Activated CD4-positive, CD25-positive, alpha-beta regulatory T cell treated with anti-CD3 and anti-CD28 coated beads, Interleukin-2, amount 50 U/mL, for 72 hours (primary cell): ENCODE measurements at places on chromosomes 11 and 22.

DNA sequence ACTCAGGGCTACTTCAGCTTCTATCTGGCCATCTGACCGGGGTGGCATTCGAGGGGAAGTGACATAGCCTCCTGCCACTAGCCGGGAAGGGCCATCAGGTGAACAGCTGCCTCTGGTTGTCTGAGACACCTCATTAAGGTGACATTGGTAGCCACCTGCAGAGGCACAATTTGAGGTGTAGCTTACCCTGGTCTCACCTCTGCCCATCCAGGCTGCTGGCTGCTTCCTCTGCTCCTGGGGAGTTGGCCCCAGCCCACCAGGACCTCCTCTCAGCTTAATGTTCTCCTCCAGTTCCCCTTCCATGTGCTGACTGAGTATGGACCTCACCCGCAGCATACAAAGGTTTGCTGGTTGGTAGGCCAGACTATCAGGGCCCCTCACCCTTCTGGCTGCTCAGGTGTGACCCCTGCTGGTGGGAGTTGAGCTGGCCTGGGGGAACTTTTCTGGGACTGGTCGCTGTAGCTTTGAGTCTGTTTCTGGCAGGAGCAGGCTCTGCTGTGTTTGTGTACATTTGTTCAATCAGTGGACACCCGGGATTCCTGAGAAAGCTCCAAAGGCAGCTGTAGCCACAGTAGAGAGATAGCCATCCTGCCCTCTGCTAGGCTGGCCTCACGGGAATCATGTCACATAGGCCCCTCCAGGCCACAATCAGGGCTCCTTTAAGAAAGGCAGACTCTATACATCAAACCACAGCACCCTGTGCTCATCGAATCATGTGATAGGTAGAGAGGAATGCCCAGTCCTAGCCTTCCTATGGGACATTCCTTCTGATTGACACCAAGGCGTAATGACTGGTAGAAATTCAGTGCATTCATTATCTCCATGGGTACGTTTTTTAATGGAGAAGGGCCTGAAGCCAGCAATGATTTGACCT is 295.1 kb upstream of the PLET1 start:
- DNase-seq = peak; percentile 66

DNA sequence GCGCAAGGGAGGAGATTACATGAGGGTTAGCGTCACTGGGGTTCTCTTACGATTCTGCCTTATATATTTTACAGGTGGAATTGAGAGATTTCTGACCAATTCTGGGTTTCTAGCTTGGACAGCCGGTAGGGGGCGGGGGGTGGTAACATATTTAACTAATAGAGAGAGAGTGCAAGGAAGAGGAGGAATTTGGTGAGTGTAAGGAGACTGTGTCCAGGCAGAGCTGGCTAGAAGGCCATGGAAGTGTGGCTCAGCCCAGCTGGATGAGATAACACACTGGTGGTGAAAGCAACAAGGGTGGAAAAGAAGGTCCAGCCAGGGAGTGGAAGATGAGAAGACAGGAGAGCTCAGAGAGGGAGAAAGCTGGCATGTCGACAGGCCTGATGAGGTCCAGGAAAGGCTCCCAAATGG is 56.5 kb downstream of the ST3GAL4 start:
- DNase-seq = no peak

DNA sequence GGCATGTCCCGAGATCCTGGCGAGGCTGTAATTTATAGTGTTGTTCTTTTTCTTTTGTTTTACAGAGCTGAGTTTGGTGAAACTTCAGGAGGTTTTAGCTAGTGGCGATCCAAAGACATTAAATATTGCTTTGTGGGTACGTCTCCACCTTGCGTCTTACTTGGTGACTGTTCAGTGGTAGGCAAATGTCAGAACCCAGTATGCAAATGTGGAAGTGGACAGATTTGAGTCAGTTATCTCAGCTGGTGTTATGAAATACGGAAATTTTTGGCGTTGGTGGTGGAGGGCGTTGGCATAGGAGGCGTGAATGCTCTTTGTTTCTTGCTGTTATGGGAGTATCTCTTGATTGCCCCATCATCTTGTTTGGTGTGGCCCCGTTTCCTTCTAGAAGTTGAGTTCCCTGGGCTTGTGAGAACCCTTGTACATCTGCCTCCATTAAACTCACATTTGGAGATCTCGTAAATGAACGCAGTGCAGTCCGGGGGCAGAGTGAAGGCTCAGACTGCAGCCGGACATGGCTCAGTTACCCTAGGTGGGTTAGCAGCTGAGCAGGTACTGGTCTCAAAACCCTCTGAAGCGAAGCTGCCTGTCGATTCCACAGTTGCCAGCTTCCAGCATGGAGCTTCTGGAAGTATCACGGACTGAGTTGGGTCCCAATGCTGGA is 39.9 kb downstream of the PTPRJ start:
- DNase-seq = no peak

GRCh38 chr11:95585069-95585751 is 204.4 kb downstream of the FAM76B start:
- no peak for DNase-seq

- DNase-seq = no peak
Observed at GRCh38 chr11:69427337-69427736, 54.1 kb upstream of the LINC01488 start.

- no peak for DNase-seq
Observed at GRCh38 chr11:1306186-1307162, 3.0 kb downstream of the TOLLIP start.

- DNase-seq = no peak
Observed at GRCh38 chr22:25718135-25718840, 23.7 kb upstream of the MYO18B start.

GRCh38 chr11:94806419-94806818 is 38.3 kb downstream of the AMOTL1 start:
- DNase-seq = no peak

DNA sequence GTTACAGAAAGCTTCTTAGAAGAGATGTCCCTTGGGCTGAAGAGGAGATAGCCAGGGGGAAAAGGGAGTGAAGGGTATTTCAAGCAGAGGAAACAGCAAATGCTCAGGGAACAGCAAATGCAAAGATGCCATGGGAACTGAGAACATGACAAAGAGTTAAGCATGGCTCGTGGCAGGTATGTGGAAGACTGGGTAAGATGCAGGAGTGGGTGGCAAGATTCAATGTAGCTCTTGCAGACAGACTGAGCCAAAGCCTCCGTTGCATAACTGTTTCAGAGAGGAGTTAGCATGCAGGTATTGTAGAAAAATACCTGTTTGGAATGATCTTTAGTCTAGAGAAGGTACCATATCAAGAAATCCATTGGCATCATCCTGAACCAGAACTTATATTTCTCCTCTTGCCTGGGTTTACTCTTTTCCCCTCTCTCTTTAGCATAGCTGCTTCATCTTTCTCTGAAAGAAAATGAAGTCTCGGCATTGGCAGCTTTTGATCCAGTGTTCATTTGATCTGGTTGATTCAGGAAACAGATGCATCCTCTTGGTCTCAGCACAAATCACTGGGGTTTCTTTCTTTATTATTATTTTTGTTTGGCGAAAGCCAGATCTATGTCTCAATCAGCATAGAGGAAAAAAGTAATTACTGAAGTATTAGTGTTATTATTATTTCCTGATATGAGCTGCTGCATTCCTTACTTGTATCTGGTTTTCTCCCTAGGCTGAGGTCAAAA is 41.7 kb upstream of the NUP160 start:
- no peak for DNase-seq

- no peak for DNase-seq
Observed at GRCh38 chr11:35363854-35364780, 55.2 kb downstream of the SLC1A2 start.

GRCh38 chr22:26549902-26550497 is 37.7 kb upstream of the TFIP11 start:
- DNase-seq = no peak

DNA sequence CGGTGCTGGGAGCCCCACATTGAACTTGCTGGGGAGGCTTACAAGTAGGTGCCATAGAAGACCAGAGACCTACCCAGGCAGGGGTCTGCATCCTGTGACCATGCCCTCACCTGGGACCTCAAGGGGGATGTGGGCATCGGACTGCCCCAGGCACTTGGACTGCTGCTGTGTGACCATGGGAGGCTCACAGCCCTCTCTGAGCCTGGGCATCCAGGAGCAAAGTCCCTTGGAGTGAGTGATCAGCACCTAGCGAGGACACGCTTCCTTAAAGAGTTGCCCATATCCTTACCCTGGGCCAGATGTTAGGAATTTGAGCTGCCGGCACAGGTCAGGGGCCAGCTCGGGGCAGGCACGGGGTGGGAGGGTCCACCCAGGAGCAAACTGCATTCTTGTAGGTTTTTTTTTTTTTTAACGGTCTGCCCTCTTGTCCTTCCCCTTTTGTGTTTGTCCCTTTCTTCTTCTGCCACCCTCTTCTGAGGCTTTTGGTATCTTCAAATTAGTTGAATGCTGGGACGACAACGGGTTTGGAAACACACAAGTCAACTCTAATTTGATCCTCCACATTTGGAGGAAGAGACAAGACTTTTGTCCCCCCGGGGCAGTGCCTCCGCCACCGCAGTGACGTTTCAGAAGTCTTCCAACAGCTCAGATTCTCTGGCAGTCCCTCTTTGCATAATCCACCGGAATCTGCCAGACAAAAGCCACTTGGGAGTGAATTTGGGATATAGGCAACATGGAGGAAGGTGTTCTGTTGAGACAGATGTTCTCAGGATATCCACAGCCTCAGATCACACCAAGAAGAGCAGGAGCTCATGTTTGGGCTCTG is 46.1 kb upstream of the LINC01488 start:
- DNase-seq = no peak

DNA sequence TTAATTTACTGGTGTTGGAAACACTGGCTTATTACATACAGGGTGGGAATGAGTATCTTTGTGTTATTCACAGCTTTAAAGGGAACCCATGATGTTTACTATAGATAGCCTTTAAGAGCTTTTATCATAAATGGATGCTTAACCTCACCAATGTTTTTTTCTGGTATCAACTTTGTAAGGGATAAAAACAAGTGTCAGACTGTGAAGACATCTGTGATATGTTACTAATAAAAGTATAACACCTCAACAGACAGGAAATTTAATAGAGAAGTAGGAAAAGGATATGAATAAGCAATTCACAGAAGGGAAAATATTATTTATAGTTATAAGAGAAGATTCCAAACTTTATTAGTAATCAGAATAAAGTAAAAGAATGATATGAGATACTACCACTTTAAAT is 46.3 kb downstream of the ACAT1 start:
- no peak for DNase-seq

GRCh38 chr22:45648301-45649117 is 23.1 kb upstream of the ATXN10 start:
- DNase-seq = no peak

- DNase-seq = no peak
Observed at GRCh38 chr22:49977578-49977977, 17.0 kb downstream of the PIM3 start.

DNA sequence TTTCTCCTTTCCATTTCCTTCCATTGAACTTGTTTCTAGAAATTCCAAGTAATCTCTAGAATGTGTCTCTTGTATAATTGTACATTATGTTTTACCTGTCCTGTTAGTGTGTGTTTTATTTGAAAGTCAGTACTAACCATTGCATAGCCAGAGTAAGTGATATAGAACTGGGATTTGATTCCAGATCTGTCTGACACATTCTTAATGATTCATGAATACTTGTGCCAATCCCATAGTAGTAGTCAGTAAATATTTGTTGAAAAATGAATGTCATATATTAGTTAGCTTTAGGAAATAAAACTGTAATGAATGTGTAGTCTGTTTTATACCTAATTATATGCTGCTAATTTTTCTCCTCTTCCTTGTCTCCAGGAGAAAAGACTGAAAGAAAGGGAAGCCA is 186.9 kb downstream of the DDX10 start:
- DNase-seq = no peak

- DNase-seq = peak; percentile 30
Observed at GRCh38 chr11:1222491-1223345, at the start of gene MUC5B. MUC5B (plus strand) TSS chr11:1223066; CDS start chr11:1223124, 58 bp downstream.

DNA sequence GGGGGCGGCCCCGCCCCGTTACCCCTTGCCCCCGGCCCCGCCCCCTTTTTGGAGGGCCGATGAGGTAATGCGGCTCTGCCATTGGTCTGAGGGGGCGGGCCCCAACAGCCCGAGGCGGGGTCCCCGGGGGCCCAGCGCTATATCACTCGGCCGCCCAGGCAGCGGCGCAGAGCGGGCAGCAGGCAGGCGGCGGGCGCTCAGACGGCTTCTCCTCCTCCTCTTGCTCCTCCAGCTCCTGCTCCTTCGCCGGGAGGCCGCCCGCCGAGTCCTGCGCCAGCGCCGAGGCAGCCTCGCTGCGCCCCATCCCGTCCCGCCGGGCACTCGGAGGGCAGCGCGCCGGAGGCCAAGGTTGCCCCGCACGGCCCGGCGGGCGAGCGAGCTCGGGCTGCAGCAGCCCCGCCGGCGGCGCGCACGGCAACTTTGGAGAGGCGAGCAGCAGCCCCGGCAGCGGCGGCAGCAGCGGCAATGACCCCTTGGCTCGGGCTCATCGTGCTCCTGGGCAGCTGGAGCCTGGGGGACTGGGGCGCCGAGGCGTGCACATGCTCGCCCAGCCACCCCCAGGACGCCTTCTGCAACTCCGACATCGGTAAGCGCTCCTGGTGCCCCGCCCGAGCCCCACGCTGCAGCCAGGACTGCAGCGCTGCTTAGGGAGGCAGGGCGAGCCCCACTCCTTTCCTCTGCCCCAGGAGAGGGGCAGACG is at the start of gene TIMP3:
Gene TIMP3, plus strand, starts transcription at position 169 of the 700 bp plus-strand sequence. Its CDS starts 297 bp downstream, at position 466.
- DNase-seq = no peak

GRCh38 chr11:126809514-126810289 is 190.9 kb downstream of the KIRREL3 start:
- DNase-seq = no peak

GRCh38 chr11:14764579-14765527 is 121.2 kb downstream of the PDE3B start:
- no peak for DNase-seq

- DNase-seq = no peak
Observed at GRCh38 chr11:8820401-8820800, 90.6 kb upstream of the AKIP1 start.

DNA sequence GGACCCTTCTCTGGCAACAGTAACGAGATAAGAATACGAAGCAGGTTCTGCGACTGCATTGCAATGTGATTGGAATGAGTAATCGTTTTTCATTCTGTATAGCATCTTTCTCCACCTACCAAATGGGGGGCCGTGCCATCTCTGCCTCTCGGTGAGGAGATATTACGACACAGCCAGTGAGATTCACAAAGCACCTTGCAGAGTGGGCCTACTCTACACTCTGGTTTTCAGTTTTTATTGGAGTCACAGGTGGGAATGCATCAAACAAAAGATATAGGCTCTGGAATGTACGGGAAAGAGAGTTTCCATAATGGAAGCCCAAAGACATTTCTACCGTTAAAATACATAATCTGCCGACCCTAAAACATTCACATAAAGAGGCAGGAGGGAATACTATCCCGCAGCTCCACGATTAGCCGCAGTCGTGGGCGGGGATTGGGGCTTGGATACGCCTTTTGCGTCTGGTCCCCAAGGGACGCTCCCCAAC is 423 bp upstream of the RTN3 start:
- DNase-seq = no peak

DNA sequence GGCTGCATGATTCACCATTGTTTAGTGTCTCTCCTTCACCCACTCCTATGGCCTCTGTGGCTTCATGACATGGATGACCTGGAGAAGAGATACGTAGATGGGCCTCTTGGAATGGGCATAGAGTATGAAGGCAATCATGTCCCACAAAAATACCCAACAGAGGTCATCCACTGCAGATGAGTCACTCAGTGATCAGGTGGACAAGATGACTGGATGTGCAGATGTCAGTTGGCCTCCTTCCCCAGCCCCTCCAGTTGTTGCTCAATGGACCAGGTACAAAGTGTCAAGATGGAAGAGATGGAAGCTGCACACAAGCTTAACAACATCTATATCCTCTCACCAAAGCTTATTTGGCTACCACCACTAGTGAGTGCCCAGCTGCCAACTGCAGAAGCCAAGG is 41.0 kb upstream of the CLPB start:
- no peak for DNase-seq
